ENCODE measurements at places on chromosomes 3 and 15. TPM values are rescaled to one million over a fixed set of nuclear protein-coding genes. Genes with fewer than 3 reads are reported as not detected.
A peak's percentile ranks its signal among the peaks of the same experiment; 100 is the strongest.

DNA sequence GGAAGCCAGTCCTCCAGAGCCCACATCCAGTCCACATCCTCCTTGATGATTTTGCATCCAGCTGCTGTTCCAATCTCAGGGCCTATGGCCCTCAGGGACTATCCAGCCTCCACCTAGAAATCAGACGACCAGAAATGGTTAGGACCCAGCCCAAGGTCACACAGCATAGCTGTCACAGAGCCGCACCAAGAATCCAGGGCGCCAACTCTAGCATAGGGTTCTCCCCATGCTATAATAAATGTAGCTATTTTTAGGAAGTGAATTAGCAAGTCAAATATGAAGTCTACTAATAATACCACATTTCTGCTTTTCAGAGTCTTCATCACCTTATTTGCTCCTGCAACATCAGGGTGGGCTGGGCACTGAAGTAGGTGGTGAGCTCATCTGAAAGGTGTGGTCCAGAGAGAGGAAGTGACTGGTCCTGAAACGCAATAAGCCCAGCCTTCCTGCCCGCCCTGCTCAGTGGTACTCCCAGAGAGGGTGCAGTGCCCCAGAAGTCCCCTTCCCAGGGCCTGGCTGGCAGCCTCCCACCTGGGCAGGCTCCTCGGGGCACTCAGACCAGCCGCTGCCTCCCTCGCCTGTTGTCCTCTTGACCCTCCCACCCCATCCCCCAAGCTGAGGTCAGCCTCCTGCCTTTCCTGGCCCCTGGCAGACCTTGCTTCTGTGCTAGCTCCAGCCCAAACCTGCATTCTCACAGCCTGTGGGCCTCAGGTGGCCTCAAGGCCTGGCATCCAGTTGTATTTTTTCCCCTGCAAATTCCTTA, 17.6 kb upstream of the CYP11A1 start:
- DNase-seq: peak; percentile 37

GRCh38 chr3:43294975-43295374, 8.6 kb downstream of the SNRK start:
- no peak for DNase-seq

GRCh38 chr3:54139630-54140029, 17.3 kb downstream of the CACNA2D3 start:
- DNase-seq: no peak

GRCh38 chr3:114645392-114645791, 351.6 kb downstream of the TIGIT start:
- no peak for DNase-seq

GRCh38 chr3:126530171-126531050, 6.5 kb downstream of the CHST13 start:
- DNase-seq: peak; percentile 60

DNA sequence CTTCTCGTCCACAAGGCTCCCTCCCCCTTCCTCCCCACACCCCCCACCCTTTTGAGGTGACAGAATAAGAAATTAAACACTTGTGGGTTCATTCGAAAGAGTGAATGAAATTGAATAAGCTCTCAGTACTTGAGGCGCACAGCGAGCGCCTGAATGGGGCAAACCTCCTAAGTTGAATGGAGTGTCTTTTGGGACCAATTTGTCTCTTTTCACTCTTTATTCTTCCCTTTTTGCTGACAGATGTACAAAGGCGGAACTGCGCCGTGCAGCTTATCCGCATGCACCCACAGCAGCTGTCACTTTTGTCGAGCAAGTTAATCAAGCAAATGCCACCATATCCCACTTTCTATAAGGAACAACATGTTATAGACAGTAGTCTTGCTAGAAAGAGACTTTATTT, 47.9 kb upstream of the FEZF2 start:
- DNase-seq: no peak

DNA sequence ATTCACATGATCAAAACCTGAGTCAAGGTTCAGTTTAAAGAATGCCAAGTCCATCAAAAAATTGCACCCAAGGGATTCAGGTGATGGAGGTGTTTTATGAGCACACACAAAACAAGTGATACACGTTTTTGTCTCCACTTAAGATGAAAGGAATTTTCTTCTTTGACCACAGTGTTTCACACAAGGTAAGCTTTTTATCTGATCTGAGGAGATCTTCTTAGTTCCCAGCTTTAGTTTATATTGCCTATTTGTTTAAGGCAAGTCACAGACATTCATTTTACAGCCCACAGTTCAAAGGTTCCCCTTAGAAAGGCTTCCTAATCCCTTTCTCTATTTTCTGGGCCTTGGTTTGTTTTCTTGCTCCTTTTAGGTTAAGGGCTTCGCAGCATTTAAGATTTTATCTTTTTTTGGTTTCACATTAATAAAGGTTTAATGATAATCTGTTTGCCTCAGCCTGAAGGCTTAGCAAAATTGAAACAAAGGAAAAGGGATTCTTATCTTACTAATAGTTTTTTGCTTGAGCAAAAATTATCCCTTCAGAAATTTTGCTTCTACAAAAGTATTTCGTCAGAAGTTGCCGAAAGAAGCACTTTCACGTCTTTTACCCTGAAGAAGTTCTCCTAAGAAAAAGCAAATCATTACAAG, 420.5 kb upstream of the NAALADL2 start:
- peak; percentile 11 for DNase-seq

DNA sequence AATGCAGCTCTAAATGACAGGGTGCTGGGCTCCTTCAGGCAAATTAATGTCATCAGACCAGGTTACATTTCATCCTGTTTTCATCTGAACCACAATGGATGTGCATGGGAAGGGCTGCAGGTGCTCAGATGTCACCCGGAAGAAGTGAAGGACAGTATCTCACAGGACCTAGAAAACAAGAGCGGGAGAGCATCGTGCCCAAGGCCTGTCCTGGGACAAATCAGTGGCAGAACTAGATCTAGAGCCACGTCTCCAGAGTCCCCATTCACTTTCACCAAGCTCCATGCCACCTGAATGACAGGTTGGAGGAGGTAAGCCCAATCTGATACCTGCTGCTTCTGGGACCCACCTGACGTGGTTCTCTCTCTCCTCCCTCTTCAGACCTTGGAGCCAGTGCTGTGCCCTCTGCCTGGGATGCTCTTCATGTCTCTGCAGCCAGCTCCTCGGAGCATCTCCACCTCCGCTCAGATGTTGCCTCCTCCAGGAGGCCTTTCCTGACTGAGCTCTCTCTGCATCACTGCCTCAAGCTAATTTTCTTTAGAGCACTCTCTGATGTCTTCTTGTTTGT, 77.3 kb downstream of the CPN2 start:
- no peak for DNase-seq

- no peak for DNase-seq
Measured at GRCh38 chr3:67765575-67765974, 111.2 kb upstream of the SUCLG2 start.

- no peak for DNase-seq
Measured at GRCh38 chr3:192888190-192888589, 29.5 kb downstream of the MB21D2 start.

GRCh38 chr15:68924866-68925560, 5.3 kb upstream of the SPESP1 start:
- DNase-seq: peak; percentile 70

DNA sequence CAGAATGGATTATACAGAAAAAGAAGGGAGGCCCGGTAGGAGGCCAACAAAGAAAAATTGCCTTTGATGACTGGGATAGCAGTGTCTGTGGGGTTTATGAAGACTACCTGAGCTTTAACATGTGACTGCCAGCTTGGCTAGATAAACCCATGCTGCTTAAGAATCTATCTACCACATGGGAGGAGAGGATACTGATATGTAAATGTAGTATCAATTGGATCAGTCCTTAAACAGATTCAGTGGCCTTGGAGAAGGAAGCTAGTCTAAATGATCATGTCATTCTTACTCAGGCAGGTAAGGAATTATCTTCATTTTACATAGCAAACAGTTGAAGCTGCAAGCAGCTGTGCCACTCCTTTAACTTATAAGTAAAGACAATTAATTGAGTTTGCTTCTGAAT, 50.0 kb upstream of the SYNPR start:
- no peak for DNase-seq

DNA sequence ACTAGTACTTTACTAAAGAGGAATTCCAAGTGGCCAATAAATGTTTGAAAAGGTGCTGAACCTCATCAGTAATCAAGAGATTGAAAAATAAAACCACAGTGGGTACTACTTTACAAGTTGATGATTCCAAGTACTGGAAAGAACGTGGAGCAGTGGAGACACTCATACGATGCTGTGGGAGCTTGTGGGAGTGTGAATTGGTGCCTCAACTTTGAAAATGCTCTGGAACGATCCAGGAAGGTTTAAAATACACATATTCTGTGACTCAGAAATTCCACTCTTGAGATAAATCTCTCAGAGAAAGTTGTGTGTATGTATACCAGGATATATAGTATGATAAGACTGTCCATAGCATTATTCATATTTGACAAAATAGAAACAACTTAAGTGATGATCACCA, 9.3 kb downstream of the LRCH3 start:
- DNase-seq: no peak

DNA sequence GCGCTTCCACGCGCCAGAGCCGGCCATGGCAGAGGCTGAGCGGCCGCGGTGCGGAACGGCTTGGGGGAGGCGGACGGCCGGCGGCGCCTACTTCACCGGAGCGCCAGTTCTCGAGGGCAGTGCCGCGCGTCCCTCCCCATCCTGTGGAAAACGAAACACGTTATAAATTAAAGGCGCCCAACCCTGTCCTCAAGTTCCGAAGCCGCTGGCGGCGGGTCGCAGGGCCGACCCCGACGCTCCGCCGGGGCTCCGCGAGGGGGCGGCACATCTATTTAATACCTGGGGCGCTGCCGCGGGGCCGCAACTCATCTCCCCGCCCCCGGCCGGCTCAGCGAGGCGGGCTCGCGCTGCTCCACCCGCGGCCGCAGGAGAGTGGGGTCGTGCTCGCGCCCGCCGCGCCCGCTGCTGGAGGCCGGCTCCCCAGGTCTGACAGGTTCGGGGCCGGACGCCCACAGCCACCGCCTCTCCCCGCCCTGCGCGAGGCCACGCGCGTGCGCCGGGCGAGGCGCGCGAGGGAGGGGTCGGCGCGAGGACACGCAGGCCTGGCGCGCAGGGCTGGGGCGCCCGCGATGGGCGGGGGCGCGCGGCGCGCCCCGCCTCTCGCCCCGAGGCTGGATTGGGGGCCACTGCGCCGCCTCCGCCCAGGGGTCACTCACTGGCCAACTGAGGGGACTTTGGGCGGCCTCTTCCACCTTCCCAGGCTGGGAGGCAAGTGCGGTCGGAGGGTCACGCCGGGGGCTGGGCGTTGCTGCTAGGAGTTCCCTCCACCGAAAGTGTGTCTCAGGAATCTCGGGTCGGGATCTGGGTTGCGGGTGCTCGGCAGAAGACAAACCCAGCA, at the start of gene SLC30A4:
Gene SLC30A4 (minus strand): TSS at position 428 of the 838 bp plus-strand sequence. CDS start 401 bp downstream, at position 27.
- DNase-seq: peak; percentile 29

GRCh38 chr3:160078533-160078932, 89.9 kb downstream of the IL12A start:
- DNase-seq: no peak

GRCh38 chr3:108388136-108389132, 92.1 kb downstream of the HHLA2 start:
- DNase-seq: no peak

DNA sequence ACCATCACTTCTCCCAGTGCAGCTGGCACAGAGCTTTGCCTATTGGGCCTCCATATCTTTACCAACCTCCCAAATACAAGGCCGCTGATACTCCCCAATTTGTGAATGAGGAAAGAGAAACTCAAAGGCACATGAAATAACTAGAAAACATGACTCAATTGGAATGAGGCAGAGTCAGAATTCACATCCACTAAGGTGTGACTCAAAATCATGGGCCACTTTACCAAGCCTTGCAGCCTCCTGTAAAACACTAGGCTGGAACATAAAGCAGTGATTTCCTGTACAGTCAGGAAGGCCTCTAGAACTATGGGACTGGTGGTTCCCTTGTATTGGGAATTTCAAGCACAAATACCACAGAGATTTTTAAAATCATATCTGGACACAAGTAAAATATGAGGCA, 128.6 kb downstream of the DCLK3 start:
- DNase-seq: no peak

- no peak for DNase-seq
Measured at GRCh38 chr3:170256597-170256996, 34.4 kb downstream of the PRKCI start.

DNA sequence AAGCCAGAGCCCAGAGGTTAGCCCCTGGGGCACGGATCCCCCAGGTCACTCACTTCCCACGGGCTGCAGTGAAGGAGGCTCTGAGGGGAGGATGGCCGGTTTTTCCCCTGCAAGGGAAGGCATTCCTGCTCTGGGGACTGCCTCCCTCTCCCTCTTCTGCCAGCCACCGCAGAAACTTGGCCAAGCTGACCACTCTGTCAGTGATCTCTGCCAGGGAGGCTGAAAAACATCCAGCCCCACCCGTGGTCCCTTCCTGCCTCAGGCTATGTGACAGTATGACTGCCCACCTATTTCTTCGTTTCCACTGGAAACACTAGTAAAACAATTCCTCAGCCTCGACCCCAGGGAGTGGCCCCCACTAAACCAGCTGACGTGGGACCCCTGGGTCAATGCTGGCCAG, 14.6 kb upstream of the FANCD2 start:
- no peak for DNase-seq

GRCh38 chr3:4988983-4989834, 10.0 kb downstream of the BHLHE40 start:
- peak; percentile 95 for DNase-seq

PP2D1 gene
- not detected for total RNA-seq

CHCHD6 gene
- 12.5 TPM for total RNA-seq

WDR49 gene
- total RNA-seq: not detected

SLCO3A1 gene
- 7.2 TPM for total RNA-seq

EFCC1 gene
- total RNA-seq: 0.27 TPM

PLA1A gene
- total RNA-seq: 0.18 TPM

ANAPC13 gene
- 158 TPM for total RNA-seq

FRMD4B gene
- 4.2 TPM for total RNA-seq

SLC15A2 gene
- 0.02 TPM for total RNA-seq

FAM131A gene
- total RNA-seq: 22.2 TPM

CYP11A1 gene
- not detected for total RNA-seq
